ENCODE measurements at places on chromosomes 5 and 9. TPM values are rescaled to one million over a fixed set of nuclear protein-coding genes. Genes with fewer than 3 reads are reported as not detected.

The GLRX gene
- total RNA-seq, result 136 TPM

The C1QTNF2 gene
- total RNA-seq, result not detected

The CARTPT gene
- not detected for total RNA-seq

The VCAN gene
- total RNA-seq, result 33.3 TPM

The SHC3 gene
- 0.72 TPM for total RNA-seq

The RUSC2 gene
- 32.0 TPM for total RNA-seq

The PRPF4 gene
- total RNA-seq, result 20.2 TPM

GRCh38 chr5:89570557-89570956 is 687.6 kb upstream of the MEF2C start:
- no peak for DNase-seq

- no peak for DNase-seq
Measured at GRCh38 chr5:160185626-160186360, 43.5 kb upstream of the FABP6 start.

- DNase-seq, result peak; percentile 54
Measured at GRCh38 chr9:124320062-124320973, 62.6 kb downstream of the NEK6 start.

- DNase-seq, result no peak
Measured at GRCh38 chr9:68912561-68912960, 101.4 kb downstream of the PRKACG start.

DNA sequence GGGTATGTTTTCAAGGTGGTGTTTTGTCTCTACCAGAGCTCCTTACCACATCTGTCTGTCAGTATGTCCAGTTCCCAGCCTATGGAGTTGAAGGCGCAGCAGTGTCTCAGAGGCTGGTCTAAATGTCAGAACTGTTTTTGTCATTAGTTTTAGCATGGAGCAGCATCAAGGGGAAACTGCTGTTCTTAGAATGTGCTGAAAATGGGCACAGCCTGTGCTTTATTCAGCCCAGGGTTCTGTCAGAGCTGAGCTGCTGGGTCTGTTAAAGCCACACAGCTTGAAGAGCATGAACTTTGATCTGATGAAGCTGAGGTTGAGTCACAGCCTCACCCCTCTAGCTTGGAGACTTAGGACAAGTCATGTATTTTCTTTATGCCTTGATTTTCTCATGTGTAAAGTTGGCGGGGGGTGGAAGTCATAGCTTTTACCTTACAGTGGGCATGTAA is 71.9 kb downstream of the RALGPS1 start:
- DNase-seq, result no peak

DNA sequence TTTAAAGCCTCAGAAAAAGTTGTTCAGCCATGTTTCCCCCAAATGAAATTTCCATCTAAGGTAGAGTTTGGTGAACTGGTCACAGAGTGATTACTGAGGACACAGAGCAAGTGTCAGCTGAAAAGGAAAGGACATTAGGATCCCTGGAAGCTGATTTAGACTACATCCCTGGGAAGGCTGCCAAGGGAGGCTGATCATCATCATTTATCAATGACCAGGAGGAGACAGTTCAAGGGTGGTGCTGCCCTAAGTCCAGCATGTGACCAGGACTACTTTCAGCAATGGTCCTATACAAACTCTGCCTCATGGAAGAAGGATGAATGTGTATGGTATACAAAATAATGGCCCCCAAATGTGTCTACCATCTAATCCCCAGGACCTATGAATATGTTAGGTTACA is 120.6 kb downstream of the PIK3R1 start:
- no peak for DNase-seq

GRCh38 chr5:75052192-75053053 is at the start of gene GCNT4:
TSS of gene GCNT4 (minus strand) at chr5:75052558. CDS start at chr5:75030037, 22,521 bp downstream.
- no peak for DNase-seq

DNA sequence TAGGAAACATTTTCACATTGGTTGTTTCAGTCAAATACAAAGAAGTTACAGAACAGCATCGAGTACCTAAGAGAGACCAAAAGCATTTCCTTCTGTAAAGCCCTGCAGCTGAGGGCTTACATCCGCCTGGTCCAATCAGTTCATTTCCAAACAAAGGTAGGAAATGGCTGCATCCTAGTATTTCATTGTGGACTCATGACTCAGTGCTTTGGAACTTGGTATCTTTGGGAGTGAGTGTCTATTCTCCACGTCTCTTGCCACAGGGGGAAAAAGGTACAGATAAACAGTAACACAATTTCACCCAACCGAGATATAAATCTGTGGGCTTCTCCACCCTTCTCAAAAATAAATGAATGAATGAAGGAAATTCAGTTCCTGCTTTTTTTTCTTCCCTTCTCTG is 75.4 kb downstream of the NFIB start:
- DNase-seq, result no peak

DNA sequence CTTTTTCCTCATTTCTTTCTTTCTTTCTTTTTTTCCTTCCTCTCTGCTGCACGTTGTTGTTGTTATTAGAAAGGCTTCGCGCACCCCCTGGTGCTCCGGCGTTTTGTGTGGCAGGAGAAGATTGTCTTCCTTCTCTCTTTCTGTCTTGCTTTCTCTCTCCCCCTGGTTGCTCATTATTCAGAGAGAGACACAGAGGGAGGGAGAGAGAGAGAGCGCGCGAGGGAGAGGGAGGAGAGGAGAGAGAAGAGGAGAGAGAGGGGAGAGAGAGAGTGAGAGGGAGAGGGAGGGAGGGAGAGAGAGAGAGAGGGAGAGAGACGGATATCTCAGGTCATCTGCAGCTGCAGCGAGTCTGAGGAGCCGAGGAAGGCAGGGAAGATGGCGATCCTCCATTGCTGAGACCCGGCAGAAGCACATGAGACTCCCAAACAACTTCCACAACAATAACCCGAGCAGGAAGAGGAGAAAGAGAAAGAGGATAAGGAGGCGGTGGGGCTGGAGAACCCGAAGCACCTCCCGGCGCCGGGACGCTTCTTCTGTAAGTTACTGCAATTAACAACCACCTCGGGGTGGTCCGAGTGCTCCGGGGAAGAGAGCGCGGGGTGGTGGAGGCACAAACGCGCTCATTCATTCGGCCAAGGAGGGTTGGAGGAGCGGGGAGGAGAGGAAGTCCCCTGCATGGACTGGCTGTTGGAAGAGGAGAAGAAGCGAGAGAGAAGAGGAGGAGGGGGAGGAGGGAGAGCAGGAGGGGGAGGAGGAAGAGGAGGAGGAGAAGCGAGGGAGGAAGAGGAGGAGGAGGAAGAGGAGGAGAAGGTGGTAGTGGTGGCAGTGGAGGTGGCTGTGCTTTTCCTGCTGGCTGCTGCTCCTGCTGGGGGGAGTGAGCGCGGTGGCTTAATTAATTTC is at the start of gene ZNF462:
ZNF462 (plus strand) TSS at position 346 of the 900 bp plus-strand sequence. CDS start 60,218 bp downstream, outside the sequence.
- DNase-seq, result peak; percentile 86

GRCh38 chr5:88675168-88675707 is 207.7 kb downstream of the MEF2C start:
- no peak for DNase-seq

GRCh38 chr9:130042406-130042884 is 544 bp downstream of the FNBP1 start:
- DNase-seq, result no peak

DNA sequence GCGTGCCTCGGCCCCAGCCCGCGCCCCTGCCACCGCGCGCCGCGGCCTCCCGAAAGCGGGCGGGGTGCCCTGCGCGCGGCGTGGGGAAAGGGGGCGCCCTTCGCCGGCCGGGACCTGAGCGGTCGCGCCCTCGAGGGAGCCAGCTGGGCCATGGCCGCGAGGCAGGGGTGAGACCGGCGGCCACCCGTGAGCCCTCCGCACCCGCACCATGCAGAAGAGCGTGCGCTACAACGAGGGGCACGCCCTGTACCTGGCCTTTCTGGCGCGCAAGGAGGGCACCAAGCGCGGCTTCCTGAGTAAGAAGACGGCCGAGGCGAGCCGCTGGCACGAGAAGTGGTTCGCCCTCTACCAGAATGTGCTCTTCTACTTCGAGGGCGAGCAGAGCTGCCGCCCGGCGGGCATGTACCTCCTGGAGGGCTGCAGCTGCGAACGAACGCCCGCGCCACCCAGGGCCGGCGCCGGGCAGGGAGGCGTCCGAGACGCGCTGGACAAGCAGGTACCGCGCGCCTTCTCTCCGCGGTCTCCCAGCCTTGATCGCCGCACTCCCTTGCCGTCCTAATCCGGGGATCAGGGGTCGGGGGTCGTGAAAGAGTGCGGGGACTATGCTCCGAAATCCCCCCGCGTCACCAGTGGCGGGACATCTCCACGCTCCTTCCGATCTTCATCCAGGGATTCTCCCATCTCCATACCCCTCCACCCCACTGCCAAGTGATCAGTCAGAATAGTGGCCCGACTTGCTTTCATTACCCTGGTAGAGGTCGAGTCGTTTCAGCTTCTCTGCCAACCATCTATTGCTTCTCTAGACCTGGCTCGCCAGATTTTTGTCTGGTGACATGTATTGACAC is 590 bp downstream of the RASGRF2 start:
- DNase-seq, result no peak

DNA sequence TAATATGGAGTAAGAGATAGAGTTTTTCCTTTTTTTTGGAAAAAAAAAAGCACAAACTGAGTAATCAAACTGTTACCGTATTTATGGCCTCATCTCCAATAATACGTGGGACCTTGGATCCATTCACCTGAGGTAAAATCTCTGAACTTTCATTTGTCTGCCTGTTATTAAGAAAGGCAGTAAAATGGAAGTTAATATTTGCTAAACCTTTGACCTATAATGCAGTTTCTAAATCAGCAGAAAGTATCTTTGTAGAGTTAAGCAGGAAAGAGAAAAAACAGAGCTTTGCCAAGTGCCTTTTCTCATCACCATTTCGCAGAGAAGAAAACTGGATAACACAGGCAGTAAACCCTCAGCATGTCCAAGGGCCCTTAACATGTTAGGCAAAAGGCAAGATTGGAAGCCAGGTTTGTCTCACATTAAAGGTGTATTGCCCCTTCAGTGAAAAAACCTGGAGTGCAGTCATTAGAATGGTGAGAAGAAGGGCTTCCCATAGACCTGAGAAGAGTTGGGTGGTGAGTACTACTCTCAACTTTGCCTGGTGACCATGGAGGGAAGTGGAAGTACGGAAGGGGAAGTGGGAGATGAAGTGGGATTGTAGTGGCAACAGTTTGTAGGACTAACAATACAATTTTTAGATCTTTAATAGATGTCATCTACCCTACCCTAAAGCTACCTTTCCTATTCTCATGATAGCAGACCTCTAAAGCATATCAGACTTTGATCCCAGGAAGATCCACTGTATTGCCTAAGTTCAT is 65.4 kb upstream of the GRAMD2B start:
- no peak for DNase-seq

DNA sequence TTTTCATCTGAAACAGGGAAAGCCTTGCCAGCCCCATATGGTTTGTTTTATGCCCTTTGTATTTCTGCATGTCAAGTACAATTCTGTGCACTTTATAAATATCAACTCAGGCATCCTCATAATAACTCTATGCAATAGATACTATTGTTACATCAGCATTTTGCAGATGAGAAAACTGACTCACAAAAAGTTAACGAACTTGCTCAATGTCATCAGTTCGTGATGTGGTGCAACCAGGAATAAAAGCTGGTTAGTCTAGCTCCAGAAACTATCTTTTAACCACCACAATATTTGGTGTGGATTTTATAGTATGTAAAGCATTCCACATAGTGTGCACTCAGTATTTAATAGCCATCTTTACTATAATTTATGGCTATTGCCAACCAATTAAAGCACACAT is 134.9 kb downstream of the MRPS30 start:
- no peak for DNase-seq

DNA sequence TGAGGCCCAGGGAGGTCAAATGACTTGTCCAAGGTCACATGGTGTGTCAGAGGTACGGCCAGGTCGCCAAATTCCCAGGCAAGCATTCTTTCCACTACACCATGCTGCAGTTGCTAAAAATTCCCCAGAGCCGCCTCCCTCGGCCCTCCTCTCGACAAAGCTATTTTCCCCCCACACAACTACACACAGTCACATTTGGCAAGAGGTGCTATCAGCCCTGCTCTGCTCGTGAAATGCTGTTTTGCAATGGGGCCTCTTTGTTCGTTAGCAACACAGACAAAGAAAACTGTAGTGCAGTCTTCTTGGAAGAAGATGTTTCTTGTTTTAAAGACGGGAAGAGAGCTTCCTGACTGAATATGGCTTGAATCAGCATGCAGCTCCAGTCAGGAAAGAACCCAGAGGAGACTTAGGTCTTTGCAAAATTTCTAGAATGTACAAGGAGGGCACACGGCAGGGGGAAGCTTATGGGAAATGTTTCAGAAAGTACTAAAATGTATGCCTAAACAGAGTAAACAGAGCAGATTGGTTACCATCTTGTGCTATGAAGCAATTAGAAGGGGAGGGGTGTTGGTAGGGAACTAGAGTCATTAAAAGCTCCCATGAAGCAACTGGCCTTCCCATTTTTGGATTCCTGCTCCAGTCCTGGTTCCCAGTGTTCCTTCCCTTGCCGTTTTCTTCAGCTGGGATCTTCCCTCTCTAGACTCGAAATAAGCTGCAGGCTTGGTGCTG is 14.2 kb downstream of the SLIT3 start:
- no peak for DNase-seq

DNA sequence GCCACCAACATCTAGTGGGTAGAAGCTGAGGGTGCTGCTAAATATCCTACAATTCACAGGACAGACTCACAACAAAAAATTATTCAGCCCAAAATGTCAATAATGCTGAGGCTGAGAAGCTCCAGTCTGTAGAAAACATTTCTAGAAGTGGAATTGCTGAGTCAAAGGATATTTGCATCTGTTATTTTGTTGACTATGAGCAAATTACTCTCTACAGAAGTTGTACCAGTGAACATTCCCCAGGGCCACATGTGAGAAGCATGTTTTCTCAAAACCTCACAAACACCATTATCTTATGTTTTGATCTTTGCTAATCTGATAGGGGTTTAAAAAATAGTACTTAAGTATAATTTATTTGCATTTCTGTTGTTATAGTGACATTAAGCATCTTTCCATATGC is 15.4 kb downstream of the ITK start:
- DNase-seq, result no peak

DNA sequence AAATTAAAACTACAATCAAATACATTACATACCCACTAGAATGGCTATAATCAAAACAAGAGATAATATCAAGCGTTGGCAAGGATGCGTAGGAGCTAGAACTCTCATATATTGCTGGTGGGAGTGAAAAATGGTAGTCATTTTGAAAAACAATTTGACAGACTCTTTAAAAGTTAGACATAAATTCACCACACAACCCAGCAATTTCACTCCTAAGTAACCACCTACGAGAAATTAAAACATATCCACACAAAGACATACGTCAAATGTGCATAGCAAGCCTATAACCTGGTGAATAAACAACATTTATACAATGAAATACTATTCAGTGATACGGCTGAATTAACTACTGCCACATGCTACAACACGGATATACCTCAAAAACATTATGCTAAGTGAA is 44.7 kb downstream of the GKAP1 start:
- DNase-seq, result no peak

GRCh38 chr5:178699681-178700253 is 30.7 kb downstream of the ZNF354A start:
- no peak for DNase-seq
